ENCODE measurements at places on chromosomes 12 and 14.
A peak's percentile ranks its signal among the peaks of the same experiment; 100 is the strongest.

DNA sequence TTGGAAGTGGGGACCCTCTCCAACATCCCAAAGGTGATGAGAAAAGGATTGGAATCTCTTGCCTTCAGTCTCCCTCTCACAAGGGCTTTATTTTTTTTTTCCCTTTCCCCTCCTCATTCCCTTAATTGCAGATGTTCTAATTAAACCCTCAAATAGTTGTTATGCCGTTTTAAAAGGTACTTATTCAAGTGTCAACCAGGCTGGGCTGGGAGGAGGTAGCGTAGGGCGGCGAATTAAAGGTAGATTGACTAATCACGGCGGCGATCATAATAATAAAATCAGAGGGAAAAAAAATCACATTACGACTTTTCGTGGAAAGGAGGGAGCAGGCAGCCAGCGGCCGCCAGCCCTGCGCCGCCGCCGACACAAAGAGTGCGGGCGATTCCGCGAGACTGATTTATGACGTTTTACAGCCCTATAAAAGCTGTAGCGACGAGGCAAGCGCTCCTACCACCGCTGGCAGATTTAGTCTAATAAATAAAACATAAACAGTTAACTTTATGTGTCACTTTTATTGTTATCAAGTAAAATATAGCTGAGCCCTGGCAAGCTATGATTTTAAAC lies 1.7 kb upstream of the HOXC4 start:
- no peak for DNase-seq

- DNase-seq, result peak; percentile 46
Measured at GRCh38 chr14:49679271-49679670, 8.7 kb downstream of the POLE2 start.

DNA sequence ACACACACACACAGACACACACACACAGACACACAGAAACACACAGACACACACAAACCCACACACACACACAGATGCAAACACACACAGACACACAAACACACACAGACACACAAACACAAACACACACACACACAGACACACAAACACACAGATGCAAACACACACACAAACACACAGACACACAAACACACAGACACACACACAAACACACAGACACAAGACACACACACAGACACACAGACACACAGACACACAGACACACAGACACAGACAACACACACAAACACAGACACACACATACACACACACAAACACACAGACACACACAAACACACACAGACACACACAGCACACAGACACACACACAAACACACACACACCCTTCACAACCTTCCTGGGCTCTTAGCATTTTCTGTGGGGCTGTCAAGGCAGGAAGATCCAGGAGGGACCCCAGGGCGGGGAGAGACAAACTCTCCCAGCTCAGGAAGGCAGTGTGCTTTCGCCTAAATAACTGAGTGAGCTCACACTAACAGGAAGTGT lies 24.2 kb upstream of the INF2 start:
- DNase-seq, result no peak

GRCh38 chr14:66709291-66709690 lies 201.3 kb downstream of the GPHN start:
- peak; percentile 75 for DNase-seq
